Calu3 (cell line): ENCODE measurements at places on chromosomes 11 and 22. TPM values are rescaled to one million over a fixed set of nuclear protein-coding genes. Genes with fewer than 3 reads are reported as not detected.

DNA sequence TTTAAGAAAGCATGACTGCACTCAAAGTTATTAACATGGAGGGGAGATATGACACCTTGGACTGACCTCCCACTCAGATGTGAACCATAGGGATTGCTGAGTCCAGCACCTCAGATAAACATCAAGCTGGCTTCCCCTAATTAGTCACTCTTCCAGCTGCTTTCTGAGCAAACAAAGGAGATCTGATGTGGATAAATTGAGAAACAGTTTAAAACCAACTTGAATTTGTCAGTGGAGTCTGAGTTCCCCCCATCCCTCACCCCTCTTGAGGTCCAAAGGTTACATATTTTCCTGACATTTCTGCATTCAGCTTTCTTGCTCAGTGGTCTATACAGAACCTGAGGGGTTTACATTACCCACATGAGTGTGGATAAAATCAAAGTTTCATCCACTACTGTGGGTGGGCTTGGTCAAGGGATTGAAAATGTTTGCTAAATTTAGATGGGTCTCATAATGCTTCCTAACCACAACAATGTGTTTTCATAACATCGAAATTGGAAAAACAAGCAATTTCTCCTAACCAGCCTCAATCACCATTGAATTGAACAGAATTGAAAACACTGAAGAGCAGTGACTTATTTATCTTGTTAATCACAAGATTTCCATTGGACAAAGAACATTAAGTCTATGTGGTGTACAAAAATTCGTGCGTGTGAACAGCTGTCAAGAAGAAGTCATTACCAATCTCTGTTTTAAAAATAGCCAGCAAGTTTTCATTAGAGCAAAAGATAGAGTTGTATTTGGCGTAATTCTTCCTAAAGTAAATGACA is 292.3 kb downstream of the METTL15 start:
- no peak for DNase-seq

DNA sequence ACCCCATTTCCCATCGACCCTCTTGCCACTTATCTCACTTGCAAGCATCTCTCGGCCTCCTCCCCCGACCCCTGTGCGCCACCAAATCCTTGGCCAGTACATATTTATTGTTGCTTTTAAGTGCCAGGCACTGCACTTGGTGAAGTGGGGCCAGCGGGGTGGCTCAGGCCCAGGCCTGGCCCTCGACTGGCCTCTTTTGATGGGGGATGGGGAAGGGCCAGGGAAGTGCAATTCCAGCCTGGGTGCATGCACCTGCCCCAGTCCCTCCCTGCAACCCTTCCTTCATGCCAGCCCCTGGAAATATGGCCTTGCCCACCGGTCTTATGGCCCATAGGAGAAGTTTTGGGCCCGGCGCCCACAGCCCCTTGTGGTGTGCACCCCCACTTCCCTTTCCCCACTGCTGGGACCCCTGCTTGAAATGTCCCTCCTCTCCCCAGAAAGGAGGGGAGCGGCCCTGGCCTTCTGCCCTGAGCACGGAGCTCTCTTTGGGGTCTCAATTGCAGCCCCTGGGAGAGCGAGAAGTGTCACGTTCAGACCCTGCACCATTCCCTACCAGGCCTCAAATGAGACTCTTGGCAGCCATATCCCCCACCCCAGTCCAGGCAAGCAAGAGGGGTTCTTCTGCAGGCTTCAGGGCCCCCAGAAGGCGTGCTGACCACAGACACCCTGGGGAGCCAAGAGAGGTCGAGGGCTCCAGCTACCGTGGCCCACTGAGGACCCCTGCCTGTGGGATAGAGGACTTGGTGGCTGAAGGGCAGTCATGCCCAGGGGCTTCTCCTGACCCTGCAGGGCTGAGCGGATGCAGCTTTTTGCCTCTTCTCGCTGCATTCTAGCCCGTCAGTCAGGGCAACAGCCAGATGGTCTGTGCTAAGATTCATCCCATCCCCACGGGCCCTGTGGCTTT is 961 bp downstream of the SUSD2 start:
- no peak for DNase-seq

GRCh38 chr11:99257131-99257530 is 236.4 kb downstream of the CNTN5 start:
- peak; percentile 0 for DNase-seq

GRCh38 chr11:134442246-134442645 is 30.2 kb upstream of the B3GAT1 start:
- no peak for DNase-seq

- peak; percentile 90 for DNase-seq
Observed at GRCh38 chr11:66311965-66312548, 4.8 kb downstream of the CD248 start.

- DNase-seq, result no peak
Observed at GRCh38 chr22:43555561-43556515, 144.0 kb downstream of the MPPED1 start.

DNA sequence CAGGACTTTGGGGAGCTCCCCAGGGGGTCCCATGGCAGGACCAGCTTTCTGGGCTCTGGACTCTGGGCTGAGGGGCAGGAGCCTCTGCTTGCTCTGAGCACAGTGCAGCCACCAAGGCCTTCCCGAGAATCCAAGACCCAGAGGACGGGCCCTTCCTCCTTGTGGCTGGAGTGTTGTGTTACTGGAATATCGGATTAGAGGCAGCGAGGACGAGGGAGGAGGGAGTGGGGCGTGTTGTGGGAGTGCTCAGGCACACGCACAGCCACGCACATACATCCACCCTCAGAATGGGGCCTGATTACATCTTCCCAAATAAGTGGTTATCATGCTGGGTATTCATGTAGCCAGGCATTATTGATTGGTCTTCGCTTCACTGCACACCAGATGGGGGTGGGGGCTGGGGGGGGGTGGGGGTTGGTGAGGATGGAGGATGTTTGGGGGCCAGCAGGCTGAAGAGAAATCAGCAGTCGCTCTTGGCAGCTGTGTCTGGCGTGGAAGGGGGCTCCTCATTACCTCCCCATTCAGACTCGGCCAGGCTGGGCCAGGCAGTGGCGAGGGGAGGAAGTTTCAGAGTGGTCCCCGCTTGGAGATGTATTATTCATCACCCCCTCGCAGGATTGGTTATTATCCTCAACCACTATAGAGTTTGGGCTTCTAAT is 120.9 kb downstream of the ST3GAL4 start:
- no peak for DNase-seq

- DNase-seq, result no peak
Observed at GRCh38 chr11:48078689-48079088, 98.3 kb downstream of the PTPRJ start.

GRCh38 chr11:104432526-104432925 is 268.6 kb upstream of the PDGFD start:
- DNase-seq, result no peak

- DNase-seq, result peak; percentile 27
Observed at GRCh38 chr11:133821776-133822175, 23.5 kb downstream of the SPATA19 start.

GRCh38 chr11:32796425-32796824 is 2.0 kb upstream of the CCDC73 start:
- no peak for DNase-seq

DNA sequence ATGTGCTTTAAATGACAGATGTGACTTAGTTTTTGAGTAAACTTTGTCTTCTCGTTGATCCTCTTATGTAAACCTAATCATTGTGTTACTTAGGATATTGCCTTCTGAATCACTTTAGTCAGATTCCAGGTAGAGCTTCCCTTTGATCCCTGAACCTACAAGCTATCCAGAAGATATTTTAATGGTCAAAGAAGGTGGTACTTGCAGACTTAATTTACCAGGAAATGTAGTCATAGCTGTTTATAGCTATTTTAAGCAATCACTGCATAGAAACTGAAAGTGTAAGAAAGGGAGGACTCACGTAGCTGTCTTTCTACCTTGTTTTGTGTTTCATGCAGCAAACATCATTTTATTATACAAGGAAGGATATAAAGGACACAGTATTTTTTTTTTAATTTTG is 189.5 kb downstream of the DDX10 start:
- no peak for DNase-seq

- peak; percentile 14 for DNase-seq
Observed at GRCh38 chr22:45831394-45831793, 145.6 kb downstream of the WNT7B start.

- DNase-seq, result no peak
Observed at GRCh38 chr11:124394408-124394807, 4.4 kb downstream of the OR8B3 start.

CCND1 gene
- 392 and 433 TPM in 2 replicates for total RNA-seq

OR2AT4 gene
- not detected in 2 replicates for total RNA-seq

DEPDC7 gene
- 1.2 and 1.6 TPM in 2 replicates for total RNA-seq

PPFIA1 gene
- total RNA-seq, result 76.5 and 84.0 TPM in 2 replicates

FBLN1 gene
- total RNA-seq, result 28.4 and 28.6 TPM in 2 replicates

CHADL gene
- total RNA-seq, result 0.73 and 1.5 TPM in 2 replicates

CHRDL2 gene
- not detected in 2 replicates for total RNA-seq
